ENCODE measurements at places on chromosomes 1 and 21.
A peak's percentile ranks its signal among the peaks of the same experiment; 100 is the strongest.

DNA sequence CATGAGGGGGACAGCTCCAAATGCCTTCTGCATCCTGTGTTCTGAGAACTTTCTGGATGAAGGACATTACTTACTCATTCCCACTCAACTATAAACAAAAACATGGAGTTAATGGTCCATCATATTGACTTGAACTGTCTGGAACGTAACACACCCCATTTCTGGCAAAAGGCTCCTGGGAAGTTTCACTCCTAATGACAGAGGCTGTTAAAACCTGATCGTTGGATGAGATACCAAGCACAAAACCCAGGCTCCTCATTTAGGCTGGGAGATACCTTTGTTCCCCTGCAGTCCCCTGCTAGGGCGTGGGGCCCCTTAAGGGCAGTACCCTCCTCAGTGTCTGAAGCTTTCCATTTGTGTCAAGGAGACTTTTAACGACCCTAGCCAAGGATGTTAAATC, 78.9 kb downstream of the RHOU start:
- no peak for DNase-seq

- no peak for DNase-seq
Measured at GRCh38 chr21:32426592-32427051, 14.1 kb downstream of the EVA1C start.

DNA sequence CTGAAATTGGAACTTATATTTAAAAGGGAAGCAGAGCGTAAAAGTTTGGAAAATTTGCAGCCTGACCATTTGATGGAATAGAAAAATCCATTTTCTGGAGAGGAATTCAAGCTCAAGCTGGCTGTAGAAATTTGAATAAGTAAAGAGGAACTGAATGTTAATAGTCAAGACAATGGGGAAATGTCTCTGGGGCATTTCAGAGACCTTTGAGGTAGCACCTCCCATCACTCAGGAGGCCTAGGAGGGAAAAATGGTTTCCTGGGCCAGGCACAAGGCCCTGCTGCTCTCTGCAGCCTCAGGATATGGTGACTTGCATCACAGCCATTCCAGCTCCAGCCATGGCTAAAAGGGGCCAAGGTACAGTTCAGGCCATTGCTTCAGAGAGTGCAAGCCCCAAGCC, 17.6 kb upstream of the TSHB start:
- DNase-seq: no peak

- DNase-seq: no peak
Measured at GRCh38 chr21:41846536-41846935, 32.6 kb downstream of the PRDM15 start.

- no peak for DNase-seq
Measured at GRCh38 chr1:5575396-5575940, 416.8 kb downstream of the NPHP4 start.

- peak; percentile 9 for DNase-seq
Measured at GRCh38 chr1:47690341-47691250, 252.8 kb downstream of the FOXD2 start.

GRCh38 chr1:112027696-112028095, 38.2 kb upstream of the KCND3 start:
- no peak for DNase-seq

Measured in activated effector memory CD4-positive, alpha-beta T cell treated with anti-CD3 and anti-CD28 coated beads, Interleukin-2, amount 50 U/mL, for 16 hours (primary cell).